ENCODE measurements at places on chromosomes 7 and 10.

GRCh38 chr7:2964208-2964607 lies 79.5 kb downstream of the CARD11 start:
- DNase-seq = no peak

GRCh38 chr7:26368542-26368941 lies 76.9 kb downstream of the SNX10 start:
- no peak for DNase-seq

GRCh38 chr10:45580371-45581215 lies 92.0 kb downstream of the ZFAND4 start:
- DNase-seq = no peak

DNA sequence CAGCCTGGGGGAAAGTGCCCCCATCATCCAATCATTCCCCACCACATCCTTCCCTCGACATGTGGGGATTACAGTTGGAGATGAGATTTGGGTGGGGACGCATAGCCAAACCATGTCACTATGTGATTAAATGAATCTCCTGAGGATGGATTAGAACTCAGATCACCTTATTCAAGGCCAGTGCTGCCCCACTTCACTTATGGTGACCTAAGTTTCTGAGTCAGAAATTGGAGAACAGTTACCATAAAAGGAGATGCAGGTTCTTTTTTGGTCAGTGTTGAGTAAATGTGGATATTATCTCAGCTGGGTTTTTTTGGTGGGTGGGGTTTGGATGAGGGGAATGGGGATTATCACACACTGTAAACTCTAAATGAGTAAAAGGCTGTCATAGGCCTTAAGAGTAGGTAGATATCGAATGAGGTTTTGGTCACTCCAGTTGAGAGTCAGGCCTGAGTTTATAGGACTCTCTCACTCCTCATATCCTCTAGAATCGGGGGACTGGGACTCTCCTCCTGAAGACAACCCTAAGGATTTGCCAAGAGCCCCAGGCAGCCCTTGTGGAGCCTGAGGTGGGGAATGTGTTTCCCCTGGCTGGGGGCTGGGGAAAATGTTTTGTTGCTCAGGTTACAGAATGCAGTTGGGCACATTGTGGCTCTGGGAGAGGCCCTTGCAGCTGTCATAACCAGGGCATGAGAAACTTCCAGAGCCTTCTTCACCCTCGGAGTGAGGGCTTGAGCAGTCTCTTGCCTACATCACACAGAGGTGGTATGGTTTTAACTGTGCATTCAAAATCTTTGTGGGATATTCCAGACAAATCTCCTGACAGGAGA lies 213.0 kb downstream of the BAMBI start:
- DNase-seq = no peak

DNA sequence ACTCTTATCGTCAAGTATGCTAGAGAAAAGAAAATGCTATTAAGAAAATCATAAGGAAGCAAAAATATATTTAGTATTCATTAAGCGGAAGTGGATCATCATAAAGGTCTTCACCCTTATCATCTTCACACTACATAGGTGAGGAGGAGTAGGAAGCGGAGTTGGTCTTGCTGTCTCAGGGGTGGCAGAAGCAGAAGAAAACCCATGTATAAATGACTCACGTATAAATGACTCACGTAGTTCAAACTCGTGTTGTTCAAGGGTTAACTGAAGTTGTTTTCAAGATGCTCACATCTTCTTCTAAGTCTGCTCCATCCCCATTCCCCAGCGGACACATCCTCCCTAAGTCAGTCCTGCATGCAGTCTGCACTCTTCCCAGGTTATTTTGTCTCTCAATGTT lies 72.4 kb downstream of the SFMBT2 start:
- DNase-seq = no peak

- no peak for DNase-seq
Measured at GRCh38 chr10:110946496-110946895, 27.1 kb downstream of the SHOC2 start.

DNA sequence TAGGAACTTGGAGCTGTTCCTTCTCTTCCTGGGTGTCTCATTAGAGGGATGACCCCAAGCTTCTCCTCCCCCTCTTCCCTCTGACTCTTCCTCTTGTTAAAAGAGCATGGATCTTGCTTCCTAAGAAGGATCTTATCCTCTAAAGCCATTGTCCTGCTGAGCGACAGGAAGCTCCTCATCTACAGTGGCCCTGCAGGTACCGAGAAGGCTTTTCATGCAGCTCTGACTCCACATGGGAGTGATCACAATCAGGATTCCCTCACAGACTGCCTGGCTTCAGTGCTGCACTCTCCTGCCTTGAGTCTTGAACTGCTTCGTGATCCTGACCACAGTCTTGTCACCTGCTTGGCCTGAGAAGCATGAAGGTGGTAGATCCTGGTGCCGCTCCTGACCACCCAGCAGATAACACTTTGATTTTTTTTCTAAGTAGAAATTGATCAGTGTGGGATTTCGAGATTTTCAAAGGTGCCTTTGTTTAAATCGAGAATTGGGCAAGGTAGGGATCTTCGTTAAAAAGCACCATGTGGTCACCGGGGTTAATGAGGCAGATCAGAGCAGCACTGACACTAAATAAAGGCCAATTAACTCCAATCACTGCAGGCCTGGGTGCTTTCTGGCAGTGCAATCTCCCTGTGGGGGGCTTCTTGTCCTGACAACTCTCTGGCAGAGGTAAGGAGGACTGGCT lies 376.4 kb downstream of the NRG3 start:
- DNase-seq = no peak

- DNase-seq = peak; percentile 46
Measured at GRCh38 chr10:114714281-114714741, 56.2 kb upstream of the ABLIM1 start.

DNA sequence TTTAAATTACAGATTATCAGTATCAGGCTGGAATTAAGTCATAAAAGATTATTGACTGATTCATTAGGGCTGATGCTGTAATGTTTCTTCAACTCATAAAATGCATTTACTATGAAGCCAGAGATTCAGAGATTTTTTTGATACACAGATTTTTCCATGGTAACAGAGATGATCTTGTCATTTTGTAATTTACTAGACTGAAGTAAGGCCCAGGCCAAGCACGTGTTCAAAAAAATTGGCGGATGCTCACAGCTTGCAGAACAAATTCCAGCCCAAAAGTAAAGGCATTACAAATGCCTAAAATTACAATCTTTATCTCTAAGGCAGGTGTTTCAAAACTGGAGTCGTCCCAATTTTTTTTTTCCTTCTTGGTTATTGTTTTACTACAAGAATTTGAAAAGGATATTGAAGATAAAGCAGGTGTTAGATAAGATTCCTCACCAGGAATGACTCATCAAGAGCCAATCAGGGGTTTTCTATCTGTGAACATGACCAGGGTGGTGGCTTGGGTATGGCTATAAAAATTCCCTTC lies 78.4 kb upstream of the MEOX2 start:
- no peak for DNase-seq

- DNase-seq = no peak
Measured at GRCh38 chr7:52146871-52147634, 830.4 kb upstream of the COBL start.

GRCh38 chr7:113099284-113099919 lies 12.8 kb upstream of the GPR85 start:
- no peak for DNase-seq

- peak; percentile 28 for DNase-seq
Measured at GRCh38 chr10:93495654-93496321, 624 bp upstream of the CEP55 start.

DNA sequence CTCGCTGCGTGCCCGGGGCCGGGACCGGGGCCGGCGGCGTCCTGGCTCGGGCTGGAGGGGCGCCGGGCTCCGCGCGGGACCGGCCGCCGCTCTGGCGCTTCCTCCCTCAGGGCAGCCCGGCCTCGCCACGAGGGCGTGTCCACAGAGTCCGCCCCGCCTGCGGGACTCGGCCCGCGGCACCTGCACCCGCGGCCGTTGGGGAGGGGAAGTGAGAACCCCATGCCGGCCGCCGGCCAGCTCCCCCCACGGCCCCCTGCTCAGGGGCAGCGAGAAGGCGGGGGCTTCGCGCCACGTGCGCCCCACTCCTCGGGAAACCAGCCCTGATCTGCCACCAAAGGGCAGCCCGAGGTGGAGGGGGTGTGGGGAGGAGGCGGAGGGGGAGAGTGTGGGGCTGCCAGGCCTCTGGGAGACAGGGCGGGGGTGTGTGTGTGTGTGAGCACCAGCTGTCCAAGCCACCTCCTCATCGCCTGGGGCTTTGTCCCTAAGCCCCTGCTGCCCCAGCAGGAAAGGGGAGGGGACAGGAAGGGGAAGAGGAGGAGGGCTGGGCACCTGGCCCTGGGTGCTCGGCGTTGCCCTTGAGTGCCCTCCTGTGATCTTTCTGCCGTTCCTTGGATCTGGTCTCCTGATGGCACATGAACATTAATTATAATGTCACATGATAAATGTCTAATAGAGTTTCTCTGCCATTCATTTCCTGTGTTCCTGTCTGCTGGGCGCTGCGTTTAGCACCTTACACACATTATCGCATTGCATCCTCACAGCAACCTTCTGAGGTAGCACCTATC lies at the start of gene PIK3AP1:
Gene PIK3AP1 (minus strand): TSS at position 93 of the 785 bp plus-strand sequence. CDS start 120 bp downstream, outside the sequence.
- DNase-seq = peak; percentile 58

GRCh38 chr7:98703916-98704315 lies 86.8 kb downstream of the NPTX2 start:
- DNase-seq = no peak

DNA sequence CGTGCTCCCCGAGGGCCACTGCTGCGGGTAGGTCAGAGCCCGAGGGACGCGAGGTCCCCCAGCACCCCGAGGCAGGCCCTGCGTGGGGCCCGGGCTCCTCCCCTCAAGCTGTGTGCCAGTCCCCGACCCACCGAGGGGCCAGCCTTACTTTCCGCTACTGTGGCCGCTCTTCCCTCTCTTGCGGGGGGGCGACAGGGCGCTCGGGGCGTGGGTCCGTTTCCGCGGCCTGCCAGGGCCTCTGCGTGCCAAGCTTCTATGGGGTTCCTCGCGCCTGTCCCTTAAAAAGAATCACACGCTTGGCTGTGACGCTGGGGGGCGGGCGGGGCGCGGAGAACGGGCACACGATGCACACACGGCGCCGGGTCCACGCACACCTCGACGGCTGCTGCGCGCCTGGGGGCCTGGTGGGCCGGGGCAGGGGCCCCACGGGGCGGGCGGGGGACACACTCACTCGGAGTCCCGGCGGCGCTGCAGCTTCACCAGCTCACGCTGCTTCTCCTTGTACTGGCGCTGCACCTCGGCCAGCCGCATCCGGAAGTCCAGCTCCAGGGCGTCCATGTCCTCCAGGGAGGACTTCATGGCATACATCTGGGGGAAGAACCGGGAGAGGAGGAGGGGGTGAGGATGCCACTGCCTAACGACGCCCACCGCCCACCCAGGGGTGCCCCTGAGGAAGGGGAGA lies 62.0 kb downstream of the TNRC18 start:
- DNase-seq = no peak

DNA sequence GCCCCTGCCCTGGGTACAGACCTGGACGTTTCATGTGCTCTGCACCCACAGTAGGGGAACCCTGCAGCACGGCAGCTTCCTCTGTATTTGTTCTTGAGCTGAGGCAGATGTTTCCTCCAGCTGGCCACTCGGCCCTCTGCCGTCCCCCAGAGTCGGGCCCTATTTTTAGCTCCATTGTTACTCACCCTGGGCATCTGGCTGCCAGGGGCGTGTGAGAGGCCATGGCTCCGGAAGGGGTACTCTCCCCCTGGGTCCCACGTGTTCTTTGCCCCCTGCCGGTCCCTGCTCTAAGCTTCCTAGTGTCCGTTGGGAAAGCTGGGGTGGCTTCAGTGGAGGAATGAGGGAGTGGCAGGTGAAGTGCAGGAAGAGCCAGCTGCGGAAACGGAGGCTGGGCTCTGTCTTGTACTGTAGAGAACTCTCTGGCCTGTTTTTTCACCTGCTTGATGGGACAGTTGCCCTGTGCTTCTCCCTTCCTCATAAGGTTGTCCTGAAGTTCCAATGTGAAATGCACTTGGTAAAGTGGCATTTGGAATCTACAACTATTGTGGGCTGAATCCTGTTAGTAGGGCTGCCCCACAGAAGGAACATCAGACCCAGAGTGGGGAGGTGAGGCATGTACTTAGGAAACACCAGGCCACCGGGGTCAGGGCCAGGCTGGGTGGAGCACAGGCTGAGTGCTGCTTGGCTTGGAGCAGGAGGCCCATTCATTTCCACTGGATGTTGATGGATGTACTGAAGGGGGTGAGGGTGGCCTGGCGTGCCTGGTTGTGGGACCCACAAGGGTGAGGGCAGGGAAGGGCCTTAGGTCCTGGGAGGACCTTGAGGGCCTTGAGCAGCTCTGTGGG lies 30.6 kb downstream of the PALD1 start:
- no peak for DNase-seq

DNA sequence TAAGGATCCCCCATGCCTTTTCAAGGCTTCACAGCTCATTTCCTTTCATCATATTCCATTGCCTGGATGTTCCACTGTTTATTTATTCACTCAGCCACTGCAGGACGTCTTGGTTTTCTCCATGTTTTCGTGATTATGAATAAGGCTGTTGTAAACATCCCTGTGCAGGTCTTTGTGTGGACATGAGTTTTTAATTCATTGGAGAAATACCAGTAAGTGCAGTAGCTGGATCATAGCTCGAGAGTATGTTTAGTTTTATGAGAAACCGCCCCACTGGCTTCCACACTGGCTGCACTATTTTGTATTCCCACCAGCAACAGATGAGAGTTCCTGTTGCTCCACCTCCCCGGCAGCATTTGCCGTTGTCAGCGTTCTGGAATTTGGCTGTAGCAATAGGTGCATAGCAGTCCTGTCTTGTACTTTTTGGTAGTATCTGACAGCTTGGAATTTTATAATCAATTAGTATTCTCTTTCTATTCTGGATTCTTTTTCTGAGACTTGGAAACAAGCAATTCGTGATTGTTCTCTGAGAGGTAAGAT lies 269.9 kb upstream of the PITRM1 start:
- DNase-seq = no peak

- DNase-seq = no peak
Measured at GRCh38 chr7:46930366-46930765, 651.5 kb downstream of the TNS3 start.

DNA sequence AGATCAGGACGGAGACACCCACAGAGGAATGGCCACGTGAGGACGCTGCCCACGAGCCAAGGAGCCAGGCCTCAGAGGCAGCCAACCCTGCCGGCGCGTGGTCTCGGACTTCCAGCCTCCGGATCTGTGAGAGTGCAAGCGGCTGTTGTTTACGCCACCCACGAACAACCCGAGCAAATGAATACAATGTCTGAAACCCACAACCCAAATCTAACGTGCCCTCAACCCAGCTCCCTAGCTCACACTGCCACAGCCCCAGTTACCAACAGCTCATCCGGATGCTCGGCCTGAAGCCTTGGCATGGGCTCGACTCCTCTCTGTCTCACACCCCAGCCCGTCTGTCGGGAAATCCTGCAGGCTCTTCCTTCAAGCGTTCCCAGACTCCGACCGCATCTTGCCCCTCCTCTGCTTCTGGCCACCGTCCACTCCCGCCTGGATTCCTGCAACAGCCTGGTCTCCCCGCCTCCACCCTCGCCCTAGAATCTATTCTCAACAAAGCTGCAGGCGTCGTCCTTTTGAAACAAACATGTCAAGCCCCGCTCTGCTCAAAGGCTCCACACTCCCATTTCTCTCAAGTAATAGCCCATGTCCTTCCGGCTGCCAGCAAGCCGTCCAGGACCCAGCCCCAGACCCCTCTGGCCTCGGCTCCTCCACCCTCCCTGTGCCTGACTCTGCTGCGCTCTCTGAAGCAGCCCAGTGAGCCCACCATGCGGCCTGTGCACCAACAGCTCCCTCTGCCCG lies 35.3 kb downstream of the STK32C start:
- DNase-seq = no peak

- DNase-seq = no peak
Measured at GRCh38 chr7:2698581-2699288, 10.7 kb downstream of the AMZ1 start.
